ENCODE measurements at places on chromosomes 4 and X.

GRCh38 chr4:168388890-168389289 is 70.3 kb upstream of the DDX60 start:
- no peaks in the 10 kb centered on the region for H3K36me3 ChIP-seq
- peak; percentile 30 for DNase-seq
- H3K27ac ChIP-seq = peak overlapping the region; percentile 7
- no peaks in the 10 kb centered on the region for H3K27me3 ChIP-seq
- no peak overlapping the region for H3K4me3 ChIP-seq

GRCh38 chrX:50594788-50595187 is 124.2 kb upstream of the DGKK start:
- DNase-seq = no peak
- H3K4me1 ChIP-seq = no peaks in the 10 kb centered on the region
- H3K4me3 ChIP-seq = no peak overlapping the region
- H3K36me3 ChIP-seq = no peaks in the 10 kb centered on the region
- no peaks in the 10 kb centered on the region for H3K27me3 ChIP-seq
- H3K27ac ChIP-seq = no peak overlapping the region

DNA sequence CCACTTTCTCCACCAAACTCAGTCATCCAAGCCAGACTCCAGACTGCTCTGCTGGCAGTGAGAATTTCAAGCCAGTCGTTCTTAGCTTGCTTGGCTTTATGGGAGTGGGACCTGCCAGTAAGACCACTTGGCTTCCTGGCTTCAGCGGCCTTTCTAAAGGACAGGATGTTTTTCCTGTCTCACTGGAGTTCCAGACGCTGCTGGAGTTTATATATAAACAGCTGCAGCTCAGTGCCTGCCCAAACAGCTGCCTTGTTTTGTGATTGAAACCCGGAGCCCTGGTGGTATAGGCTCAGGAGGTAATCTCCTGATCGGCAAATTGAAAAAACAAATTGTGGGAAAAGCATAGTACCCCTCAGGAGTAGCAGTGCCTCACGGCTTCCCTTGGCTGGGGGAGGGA is 1165.8 kb upstream of the ADGRL3 start:
- H3K4me1 ChIP-seq = no peaks in the 10 kb centered on the region
- H3K27me3 ChIP-seq = no peaks in the 10 kb centered on the region
- no peak overlapping the region for H3K4me3 ChIP-seq
- H3K36me3 ChIP-seq = no peaks in the 10 kb centered on the region
- no peak for DNase-seq

DNA sequence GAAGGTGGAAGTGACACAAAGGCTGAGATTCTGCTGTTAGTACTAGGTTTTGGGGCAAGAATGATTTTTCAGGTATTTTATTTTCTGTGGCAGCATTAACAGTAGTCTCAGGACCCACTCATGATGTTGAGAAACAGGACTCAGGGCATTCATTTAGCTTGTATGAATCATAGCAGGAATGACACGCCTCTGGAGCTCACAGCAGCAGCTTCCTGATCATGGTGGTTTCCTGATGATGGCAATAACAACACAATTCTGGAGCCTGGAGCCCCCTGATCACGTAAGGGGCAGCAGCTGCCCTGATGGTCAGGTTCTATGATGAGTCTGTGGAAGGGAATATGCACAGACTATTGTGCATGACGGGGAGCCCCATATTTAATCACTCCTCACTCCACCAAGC is 47.0 kb downstream of the TASL start:
- no peaks in the 10 kb centered on the region for H3K4me1 ChIP-seq
- H3K4me3 ChIP-seq = no peak overlapping the region
- no peak for DNase-seq
- H3K36me3 ChIP-seq = no peaks in the 10 kb centered on the region

- no peak overlapping the region for H3K27ac ChIP-seq
- no peak for DNase-seq
- no peak overlapping the region for H3K4me3 ChIP-seq
These were observed 180.4 kb downstream of the MAML3 start for GRCh38 chr4:139973616-139974015.

DNA sequence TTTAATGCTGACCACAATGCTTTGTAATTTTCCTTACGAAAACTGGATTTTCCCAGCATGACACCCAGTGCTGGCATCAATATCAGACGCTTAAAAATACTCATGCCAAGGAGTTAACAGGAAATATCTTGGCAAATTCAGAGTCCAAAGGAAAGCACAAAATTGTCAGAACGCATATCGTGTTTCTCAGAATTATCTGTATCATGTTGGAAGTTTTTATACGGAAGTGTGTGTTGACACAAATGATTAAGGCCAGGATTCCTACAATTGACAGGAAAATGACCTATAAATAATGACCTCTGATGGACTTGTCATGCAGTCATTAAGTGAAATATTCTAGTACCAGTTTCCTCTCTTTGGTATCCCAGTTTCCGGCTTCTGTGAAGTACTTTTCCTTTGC is 132.1 kb upstream of the TLL1 start:
- no peak overlapping the region for H3K4me3 ChIP-seq
- H3K27ac ChIP-seq = no peak overlapping the region
- H3K4me1 ChIP-seq = no peaks in the 10 kb centered on the region

DNA sequence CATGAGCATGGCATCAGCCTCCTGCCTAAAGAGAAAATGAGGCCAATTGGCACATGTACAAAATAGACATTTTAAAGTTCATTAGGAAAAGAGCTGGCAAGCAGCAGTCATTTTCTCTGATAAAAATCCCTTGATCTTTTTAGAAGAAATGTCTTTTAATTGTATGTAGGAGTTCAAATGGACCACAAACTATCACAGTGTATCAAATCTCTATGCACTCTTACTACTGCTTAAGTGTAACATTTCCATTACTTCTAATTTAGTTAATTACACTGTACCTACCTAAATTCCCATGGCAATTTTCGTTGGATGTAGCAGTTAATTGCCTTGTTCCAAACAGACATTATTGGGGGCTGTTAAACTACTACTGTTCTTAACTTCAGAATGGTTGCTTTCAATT is 233.7 kb upstream of the TECRL start:
- H3K27ac ChIP-seq = no peak overlapping the region
- no peak overlapping the region for H3K4me3 ChIP-seq
- no peaks in the 10 kb centered on the region for H3K36me3 ChIP-seq
- H3K4me1 ChIP-seq = no peaks in the 10 kb centered on the region
- no peaks in the 10 kb centered on the region for H3K27me3 ChIP-seq
- no peak for DNase-seq

DNA sequence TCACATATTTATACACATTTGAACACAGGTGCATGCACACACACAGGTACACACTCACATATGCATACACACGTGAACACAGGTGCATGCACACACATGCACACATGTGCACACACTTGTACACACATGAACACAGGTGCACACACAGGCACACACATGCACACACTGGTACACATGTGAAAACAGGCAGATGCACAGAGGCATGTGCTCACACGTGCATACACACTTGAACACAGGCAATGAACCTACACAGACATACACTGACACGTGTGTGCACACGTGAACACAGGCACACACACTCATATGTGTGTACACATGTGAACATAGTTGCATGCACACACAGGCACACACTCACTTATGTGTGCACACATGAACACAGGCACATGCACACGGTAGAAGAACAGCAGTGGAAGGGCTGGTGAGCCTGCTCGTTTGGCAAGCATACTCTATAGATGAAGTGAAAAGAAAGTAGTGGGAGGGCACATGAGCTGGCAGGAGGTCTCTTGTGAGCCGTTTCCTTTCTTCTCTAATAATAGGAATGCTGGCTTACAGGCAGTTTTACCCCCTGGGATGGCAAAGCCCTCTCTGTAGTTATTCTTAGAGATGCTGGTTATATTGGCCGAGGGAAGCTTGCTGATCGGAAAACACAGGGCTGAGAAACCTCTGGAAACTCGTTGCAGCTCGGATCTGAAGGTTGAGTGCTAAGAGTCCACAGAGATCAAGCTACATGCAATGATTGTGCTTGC is 279.6 kb upstream of the CLNK start:
- H3K36me3 ChIP-seq = no peaks in the 10 kb centered on the region
- no peak for DNase-seq
- no peak overlapping the region for H3K4me3 ChIP-seq
- no peak overlapping the region for H3K27ac ChIP-seq

GRCh38 chr4:162347842-162348213 is 184.0 kb upstream of the FSTL5 start:
- H3K4me1 ChIP-seq = no peaks in the 10 kb centered on the region
- H3K36me3 ChIP-seq = no peaks in the 10 kb centered on the region
- no peak for DNase-seq
- no peaks in the 10 kb centered on the region for H3K27me3 ChIP-seq
- H3K27ac ChIP-seq = no peak overlapping the region
- H3K4me3 ChIP-seq = no peak overlapping the region

DNA sequence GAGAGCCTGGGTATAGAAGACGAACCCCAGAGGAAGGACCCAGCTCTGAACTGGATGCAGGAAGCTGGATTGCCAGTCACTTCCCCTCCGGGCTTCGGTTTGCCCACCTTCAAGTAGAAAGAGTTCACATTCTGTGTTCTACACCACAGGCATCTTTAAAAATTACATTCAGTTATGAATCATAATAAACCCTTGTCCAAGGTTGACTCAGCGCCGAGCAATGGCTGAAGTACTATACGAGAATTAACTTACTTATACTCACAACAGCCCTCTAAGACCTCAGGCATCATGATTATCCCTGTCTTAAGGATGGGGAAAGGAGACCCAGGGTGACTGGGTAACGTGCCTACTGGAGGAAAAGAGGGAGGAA is 72.5 kb downstream of the EVC2 start:
- no peaks in the 10 kb centered on the region for H3K4me1 ChIP-seq
- H3K27ac ChIP-seq = no peak overlapping the region
- no peaks in the 10 kb centered on the region for H3K36me3 ChIP-seq
- no peak overlapping the region for H3K4me3 ChIP-seq
- no peak for DNase-seq

DNA sequence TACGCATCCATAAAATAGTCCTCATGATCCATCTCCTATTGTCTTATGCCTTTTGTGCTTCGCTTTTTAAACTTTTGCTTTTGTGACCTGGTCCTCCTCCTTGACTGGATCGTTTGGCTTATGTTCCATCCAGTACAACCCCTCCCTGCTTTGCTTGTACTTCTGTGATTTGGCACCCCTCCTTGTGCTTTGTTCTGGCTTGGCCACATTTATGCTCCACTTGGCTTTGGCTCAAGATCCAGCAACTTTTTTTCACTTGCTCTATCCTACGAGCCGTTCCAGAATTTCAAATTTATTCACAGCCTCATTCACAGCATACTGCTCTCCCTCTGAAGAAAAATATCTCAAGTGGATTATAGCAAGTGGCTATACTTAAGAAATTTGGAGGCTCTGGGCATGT is 28.0 kb upstream of the GLRA2 start:
- no peak overlapping the region for H3K4me3 ChIP-seq
- no peaks in the 10 kb centered on the region for H3K4me1 ChIP-seq
- no peak overlapping the region for H3K27ac ChIP-seq
- no peaks in the 10 kb centered on the region for H3K36me3 ChIP-seq
- no peak for DNase-seq

DNA sequence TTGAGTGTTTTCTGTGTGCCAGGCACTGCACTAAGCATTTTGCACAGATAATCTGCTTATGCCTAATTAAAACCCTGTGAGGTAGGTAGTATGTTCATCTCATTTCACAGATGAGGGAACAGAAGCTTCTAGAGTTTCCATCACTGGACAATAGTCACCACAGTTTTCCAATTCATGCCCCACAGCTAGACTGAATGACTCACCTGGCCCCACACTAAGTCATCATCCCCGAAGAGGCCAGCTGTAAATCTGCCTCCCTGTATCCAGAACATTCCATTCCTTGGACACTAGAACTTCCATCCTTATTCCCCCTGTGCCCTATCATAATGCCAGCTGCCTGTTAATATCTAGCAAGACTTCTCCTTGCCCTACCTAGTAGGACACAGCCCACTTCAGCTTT is 40.9 kb upstream of the NYX start:
- H3K27me3 ChIP-seq = no peaks in the 10 kb centered on the region
- no peak overlapping the region for H3K27ac ChIP-seq
- H3K4me3 ChIP-seq = no peak overlapping the region
- no peaks in the 10 kb centered on the region for H3K4me1 ChIP-seq
- DNase-seq = no peak

Data from hepatocyte (in vitro differentiated cells).